ENCODE measurements at places on chromosomes 16 and 17.

GRCh38 chr16:50267651-50268050 lies 1.3 kb downstream of the ADCY7 start:
- no peak for DNase-seq

GRCh38 chr17:46771561-46772474 lies 46.7 kb downstream of the WNT3 start:
- no peak for DNase-seq

DNA sequence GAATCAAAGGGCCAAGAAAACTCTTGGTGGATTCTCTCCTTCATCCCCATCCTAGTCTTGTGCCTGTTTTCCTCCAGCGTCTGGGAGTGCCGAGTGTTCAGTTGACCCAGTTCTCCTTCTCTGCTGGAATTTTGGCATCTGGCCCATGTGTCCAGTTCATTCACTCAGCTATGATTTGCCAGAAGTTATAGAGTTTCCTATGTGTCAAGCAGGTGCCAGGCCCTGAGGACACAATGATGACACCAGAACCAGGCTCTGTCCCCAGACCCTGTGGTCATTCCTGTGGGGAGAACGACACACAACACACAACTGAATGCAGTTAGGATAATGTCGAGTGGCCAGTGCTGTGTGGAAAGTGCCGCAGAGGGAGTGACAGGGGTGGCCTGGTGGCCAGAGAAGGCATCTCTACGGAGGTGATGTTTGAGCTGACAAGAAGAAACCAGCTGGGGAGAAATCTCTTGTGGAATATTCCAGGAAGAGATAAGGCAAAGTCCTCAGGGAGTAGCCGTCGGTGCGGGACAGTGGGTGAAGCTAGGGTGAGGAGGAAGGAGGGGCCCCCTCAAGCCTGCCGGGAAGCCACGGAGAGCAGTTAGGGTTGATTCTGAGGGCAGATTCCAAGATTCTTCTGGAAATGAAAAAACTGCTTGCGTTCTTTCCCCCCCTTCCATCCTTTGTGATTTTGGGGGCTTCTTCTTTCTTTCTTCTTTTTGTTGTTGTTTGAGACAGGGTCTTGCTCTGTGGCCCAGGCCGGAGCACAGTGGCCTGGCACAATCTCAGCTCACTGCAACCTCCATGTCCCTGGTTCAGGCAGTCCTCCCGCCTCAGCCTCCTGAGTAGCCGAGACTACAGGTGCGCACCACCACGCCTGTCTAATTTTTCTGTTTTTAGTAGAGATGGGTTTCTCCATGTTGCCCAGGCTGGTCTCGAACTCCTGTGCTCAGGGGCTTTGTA lies 35.8 kb upstream of the IL34 start:
- DNase-seq: no peak

GRCh38 chr17:2510559-2510958 lies 1.1 kb downstream of the METTL16 start:
- DNase-seq: no peak

GRCh38 chr16:14325502-14326401 lies 254.6 kb downstream of the MRTFB start:
- DNase-seq: peak; percentile 48

GRCh38 chr17:81481073-81481799 lies 31.4 kb downstream of the ACTG1 start:
- DNase-seq: peak; percentile 43

- peak; percentile 51 for DNase-seq
Observed at GRCh38 chr16:56370875-56371659, 54.3 kb downstream of the AMFR start.

- no peak for DNase-seq
Observed at GRCh38 chr17:82357394-82357793, 1.7 kb upstream of the TEX19 start.

DNA sequence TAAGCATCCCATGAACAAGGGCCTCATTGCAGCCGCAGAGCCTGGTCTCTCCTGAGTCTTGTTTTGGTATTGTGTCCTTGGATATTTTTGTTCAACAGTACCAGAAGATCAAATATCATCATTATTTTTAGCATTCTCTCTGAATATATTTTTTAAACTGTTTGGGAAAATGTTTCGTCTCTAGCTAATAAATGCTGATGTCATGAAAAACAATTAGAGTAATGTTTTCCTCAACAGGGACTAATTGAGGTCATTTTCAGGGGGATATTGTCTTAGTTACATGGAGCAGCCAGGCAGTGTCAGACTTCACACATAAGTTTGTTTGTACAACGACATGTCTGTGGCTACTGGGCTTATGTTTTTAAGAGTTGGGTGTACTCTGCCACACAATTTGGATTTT lies 805.3 kb upstream of the SOX9 start:
- DNase-seq: no peak

DNA sequence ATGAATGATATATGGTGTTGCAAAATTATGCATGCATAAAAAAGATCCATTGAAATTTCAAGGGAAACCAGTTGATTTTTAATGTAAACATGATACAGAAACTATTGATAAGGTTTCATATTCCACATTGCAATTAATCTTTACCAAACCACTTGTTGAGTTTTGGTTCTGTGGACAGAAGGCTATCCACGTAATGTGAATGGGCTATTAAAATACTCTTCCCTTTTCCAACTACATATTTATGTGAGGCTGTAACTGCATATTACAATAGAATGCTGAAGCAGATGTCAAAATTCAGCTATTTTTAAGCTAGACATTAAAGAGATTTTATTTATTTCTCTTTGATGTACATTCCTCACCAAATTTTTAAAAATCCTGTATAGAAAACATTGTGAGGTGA lies 33.7 kb upstream of the VPS4A start:
- no peak for DNase-seq

GRCh38 chr17:70552230-70552981 lies 383.1 kb downstream of the KCNJ2 start:
- DNase-seq: peak; percentile 56

GRCh38 chr16:12197812-12198211 lies 221.3 kb downstream of the SNX29 start:
- no peak for DNase-seq

- DNase-seq: peak; percentile 3
Observed at GRCh38 chr16:73092236-73092781, 44.4 kb upstream of the ZFHX3 start.

DNA sequence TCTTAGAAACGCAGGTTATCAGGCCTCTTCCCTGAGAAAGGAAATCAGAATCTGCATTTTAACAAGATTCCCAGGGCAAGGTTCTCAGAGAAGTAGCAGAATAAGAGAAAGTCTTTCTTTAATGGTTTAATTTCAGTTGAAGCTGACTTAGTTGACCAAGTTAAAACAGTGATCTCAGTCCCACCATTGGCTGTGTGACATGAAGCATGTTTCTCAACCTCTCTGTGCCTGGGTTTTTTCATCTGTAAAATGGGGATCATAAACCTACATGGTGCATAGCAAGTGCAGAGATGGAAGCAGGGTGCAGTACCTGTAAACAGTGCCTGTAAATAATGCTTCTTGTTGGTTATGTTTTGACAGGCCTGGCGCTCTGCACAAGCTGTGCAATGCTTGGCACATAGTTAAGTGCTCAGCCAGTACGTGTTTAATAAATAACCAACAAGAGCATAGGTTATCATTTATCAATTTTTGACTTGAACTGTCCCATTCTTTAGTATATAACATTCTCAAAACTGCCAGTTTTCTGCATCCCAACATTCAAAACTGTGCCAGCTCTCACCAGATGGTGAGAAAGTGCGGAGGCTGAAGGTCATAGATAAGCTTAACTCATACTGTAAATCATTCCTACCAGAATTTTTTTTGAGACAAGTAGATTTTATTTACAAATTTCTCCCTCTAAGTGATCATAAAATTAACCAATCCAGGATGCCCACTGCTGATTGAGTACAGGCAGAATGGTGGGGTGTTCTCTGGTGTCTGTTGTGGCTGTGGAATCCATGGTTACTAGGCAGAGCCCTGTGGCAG lies 6.9 kb downstream of the C17orf67 start:
- no peak for DNase-seq

DNA sequence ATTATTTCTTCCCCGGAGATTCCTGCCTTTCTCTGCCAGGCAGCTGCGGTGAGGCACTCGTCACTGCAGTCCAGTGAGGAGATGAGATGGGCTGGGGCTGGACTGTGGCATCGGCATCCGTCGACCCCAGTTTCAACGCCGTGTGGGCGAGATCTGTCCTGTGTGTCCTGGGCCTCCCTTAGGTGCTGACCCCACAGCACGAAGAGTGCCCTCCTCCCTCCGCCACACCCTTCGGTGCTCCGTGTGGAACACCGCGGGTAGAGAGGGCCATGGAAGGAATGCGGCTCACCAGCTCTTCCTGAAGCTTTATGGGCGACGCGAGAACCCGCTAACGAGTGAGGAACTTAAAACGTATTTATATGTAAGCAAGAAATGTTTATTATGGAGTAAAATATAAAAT lies 17.6 kb downstream of the ACSF3 start:
- DNase-seq: no peak

DNA sequence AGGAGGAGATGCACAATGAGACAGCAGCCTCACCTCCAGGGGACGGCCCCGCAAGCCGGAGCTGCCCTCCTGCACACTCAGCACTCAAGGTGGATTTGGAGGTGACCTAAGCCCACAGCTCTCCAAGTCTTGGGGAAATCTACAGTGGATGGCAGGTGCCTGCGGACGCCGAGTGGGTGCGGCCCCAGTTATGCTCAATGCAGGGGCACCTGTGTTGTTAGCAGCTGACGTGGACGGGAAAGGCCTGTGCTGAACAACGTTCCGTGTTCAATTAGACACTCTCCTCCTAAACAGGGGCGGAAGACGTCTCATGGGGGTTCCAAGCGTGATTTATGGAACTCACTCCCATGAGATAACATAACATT lies 22.0 kb upstream of the METRNL start:
- no peak for DNase-seq

DNA sequence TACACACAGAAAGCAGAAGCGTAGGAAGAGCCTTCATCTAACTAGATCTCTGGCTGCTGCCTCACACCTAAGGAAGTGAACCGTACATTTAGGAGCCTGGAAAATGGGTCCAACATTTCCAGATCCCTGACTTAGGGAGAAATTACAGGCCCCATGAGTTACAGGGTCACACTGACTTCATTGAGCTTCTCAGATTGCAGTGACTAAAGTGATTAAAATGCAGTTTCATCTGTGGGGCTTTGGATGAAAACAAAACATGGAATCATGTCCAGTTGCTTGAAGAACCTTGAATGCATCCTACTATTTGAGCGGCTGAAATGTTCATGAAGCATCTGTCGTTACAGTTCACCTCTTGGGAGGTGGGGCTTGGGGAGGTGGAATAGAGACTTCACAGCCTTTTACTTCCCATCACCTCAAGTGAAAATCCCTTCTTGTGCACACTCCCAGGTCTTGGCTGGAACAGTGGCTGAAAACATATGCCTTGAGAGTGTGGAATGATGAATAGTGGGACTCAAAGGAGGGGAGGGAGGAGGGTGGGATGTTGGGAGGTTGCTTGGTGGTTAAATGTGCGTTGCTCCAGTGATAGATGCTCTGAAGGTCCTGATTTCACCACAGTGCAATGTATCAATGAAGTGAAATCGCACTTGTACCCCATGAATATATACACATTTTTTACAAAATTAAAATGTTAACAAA lies 19.7 kb downstream of the TEKT3 start:
- DNase-seq: peak; percentile 71

DNA sequence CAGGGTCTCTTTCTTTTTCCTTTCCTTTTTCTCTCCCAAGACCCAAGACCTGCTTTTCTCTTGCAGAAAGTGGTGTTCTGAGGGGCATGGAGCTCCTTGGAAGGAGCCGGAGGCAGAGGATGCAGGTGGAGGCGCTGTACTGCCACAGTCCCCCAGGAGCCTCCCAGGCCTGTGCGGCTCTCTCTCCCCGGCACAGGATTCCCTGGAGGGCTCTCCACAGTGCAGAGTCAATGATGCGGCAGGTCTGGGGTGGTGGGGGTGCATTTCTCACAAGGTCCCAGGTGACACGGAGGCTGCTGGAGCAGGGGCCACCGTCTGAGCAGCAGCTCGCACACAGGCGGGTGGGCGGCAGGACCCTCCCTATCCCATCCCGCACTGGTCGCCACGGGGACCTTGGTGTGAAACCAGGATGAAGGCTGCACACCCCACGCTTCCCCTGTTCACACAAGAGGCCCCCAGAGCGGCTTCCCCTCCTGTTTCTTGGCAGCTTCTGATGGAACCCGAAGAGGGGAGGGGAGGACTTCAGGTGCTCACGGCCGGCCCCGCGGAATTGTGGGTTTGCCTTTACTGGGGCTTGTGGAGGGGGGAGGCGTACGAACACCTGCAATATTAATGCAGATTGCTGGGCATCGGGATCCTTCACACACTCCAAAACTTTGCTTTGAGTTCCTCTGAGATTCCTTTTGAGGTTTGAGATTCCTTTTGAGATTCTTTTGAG lies 186.9 kb downstream of the ENGASE start:
- no peak for DNase-seq

GRCh38 chr16:88686062-88686438 lies 257 bp downstream of the SNAI3 start:
- DNase-seq: no peak

- DNase-seq: no peak
Observed at GRCh38 chr17:32930512-32930911, 2.6 kb downstream of the TMEM98 start.

DNA sequence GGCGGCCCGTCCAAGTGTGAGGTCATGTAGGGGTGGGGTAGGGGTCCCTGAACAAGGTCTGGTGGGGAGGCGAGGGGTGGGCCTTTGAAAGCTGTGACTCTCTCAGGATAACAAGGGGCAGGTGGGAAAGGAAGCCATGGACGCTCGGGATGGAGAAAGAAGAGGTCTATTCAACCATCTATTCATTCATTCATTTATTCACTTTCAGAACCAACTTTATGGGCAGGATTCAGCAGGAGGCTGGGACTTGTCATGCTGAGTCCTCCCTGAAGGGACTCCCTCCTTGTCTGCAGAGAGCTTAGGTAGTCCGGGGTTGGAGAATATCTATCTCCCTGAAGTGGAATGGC lies 8.6 kb upstream of the CD300A start:
- DNase-seq: no peak

GRCh38 chr17:59405944-59406705 lies 74.7 kb downstream of the YPEL2 start:
- no peak for DNase-seq

DNA sequence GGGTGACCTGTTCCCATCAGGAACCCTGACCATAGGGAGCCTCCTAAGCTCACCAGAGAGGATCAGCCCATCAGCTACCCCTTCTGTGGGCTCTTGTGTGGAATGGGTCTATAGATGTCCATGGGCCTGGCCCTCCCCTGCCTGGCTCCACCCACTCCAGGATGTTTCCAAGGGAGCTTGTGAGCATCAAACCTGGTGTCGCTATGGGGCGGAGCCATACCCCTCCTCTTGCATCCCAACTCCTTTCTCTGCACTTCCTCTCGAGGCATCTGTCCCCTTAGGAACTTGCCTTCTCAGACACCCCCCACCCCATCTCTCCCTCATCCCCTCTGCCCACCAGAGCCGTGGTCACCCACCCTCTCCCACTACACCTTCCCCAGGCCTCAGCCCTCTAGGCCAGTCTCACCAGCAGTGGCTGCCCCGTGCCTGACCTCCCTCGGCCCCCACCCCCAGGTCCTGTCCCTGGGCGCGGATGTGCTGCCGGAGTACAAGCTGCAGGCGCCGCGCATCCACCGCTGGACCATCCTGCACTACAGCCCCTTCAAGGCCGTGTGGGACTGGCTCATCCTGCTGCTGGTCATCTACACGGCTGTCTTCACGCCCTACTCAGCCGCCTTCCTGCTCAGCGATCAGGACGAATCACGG lies 10.4 kb downstream of the KCNH6 start:
- no peak for DNase-seq

- peak; percentile 18 for DNase-seq
Observed at GRCh38 chr17:37399265-37399803, 7.3 kb downstream of the ACACA start.

Measured in iris pigment epithelial cell (primary cell).